Naive thymus-derived CD8-positive, alpha-beta T cell (primary cell): ENCODE measurements at places on chromosomes 2 and 18.
A peak's percentile ranks its signal among the peaks of the same experiment; 100 is the strongest.

DNA sequence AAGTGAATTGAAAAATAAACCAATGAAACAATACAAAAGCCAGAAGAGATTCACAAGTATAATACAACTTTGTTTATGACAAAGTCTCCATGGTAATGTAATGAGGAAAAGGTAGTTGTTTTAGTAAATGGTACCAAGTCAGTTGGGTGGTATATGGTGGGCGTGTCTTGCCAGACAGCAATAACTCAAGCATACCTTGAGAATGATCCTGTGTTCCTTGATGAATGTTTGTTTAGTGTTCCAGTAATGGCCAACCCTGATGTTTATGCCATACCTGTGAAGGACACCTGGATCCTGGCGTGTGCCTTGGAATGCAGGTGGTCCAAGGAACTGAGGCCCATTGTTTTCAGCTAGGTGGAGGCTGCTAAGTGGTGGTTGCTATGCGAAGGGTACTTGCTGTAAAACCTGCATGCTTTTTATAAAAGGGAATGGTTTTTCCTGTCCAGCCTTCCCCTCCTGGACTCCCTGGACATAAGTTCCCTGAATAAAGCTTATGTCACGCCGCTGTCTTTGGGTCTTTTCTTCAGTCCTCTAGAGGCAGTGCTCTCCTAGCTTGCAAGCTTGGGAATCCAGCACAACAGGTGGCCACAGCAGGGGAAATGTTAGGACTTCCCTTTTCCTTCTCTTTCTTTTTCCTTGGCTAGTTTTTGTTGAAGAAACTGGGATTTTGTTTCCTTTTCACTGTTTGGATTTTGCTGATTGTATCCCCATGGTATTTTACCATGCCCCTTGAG lies 54.7 kb downstream of the MTA3 start:
- no peak for DNase-seq

- no peak for DNase-seq
Measured at GRCh38 chr2:121350890-121351289, 65.9 kb upstream of the TFCP2L1 start.

GRCh38 chr2:46697830-46698323 lies 217.7 kb downstream of the MCFD2 start:
- DNase-seq, result no peak

DNA sequence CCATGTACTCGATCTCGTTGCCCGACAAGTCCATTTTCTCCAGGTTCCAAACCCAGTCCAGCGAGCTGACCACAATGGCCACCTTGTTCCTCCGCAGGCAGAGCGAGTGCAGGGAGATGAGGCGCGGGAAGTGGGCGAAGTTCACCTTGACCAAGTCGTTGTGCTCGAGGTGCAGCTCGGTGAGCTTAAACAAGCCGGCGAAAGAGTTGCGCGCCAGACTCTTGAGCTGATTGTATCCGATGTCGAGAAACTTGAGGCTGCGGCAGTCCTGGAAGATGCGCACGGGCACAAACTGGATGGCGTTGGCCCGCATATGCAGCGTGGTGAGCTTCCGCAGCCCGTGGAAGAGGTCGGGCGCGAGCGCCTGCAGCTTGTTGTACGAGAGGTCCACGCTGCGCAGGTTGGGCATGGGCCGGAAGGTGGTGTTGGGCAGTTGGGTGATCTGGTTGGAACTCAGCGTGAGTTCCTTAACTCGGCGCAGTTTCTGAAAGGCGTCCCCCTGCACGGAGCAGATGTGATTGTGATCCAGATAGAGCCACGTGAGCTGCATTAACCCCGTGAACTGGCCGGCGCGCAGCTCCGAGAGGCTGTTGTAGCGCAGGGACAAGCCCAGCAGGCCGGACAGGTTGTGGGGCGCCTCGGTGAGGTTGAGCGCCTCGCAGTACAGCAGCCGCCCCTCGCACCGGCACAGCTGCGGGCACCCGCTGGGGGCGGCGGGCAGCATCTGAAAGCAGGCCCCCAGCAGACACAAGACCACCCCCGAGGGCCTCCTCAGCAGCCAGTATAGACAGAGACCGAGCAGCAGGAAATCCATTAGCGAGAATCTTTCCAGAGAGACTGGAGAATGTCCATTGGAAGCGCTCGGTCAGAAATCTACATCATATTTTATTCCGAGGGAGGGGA lies 1.3 kb downstream of the LRRTM1 start:
- no peak for DNase-seq

GRCh38 chr2:150640039-150640438 lies 152.6 kb upstream of the RND3 start:
- DNase-seq, result no peak

- DNase-seq, result no peak
Measured at GRCh38 chr18:34281722-34282121, 57.0 kb upstream of the NOL4 start.

DNA sequence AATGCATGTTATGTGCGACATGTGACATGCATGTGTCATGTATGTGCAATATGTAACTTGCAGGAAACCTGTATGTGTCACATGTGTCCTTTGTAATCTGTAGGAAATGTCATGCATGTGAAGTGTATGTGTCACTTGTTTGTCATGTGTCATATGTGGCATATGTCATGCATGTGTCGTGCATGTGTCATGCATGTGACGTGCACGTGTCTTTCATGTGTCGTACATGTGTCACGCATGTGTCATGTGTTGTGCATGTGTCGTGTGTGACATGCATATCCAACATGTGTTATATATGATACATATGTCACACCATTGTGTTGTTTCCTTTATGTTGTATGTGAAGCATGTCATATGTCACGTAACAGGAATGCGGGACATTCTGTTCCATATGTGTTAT lies 2153.2 kb upstream of the PIK3C3 start:
- no peak for DNase-seq

GRCh38 chr2:239033801-239034560 lies 186.1 kb downstream of the TWIST2 start:
- DNase-seq, result no peak

- no peak for DNase-seq
Measured at GRCh38 chr2:201369775-201370174, 12.6 kb upstream of the FLACC1 start.

DNA sequence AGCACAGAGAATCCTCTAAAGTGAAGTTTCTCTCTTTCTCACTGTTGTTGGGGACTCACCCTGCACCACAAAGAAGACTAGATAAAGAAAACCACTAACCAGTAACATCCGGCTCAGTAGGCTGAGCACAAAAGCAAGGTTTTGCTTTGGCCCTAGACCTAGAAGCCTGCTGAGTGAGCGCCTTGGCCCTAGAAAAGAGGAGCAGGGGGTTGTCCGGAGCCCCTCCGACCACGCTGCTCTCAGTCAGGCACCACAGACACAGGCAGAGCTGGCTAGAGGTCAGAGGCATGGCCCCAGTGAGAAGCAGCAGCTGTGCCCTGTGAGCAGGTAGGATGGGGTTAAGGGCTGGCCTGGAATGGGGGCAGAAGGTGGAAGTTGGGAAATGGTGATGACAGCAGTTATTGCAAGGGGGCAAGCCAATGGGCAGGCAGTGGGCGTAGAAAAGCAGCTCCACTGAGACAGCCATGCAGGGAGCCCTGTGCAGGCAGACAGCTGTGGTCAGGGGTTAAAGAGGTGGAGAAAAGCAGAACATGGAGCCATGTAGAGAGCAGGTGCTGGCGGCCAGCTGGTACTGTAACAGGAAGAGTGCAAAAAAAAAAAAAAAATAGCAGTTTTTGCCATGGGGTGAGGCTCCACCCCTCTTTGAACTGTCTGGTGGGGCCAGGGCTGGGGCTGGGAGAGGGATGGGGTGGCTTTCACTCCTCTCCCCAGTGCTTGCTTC lies 36.9 kb upstream of the SLC14A1 start:
- peak; percentile 53 for DNase-seq

DNA sequence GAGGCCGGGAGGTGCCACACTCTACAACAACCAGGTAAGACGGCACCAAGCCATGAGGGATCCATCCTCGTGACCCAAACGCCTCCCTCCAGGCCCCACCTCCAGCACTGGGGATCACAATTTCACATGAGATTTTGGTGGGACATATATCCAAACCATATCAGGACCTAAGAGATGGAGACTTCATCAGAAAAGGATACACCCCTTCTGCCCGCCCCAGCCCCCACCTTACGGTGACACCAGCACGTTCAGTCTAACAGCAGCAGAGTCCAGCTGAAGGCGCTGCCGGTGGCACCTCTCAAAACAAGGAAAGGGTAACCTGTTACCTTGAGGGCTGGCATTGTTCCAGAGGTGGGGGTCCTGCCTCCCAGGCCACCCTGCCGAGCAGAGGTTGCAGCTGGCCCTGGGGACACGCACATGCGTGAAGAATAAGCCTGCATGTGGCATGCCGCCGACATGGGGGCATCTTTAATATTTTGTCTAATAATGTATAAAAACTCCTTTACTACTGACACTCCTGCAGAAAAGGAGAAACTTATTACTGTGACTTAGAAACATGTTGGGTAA lies 154.4 kb downstream of the GALR1 start:
- no peak for DNase-seq
